NCI-H1417 treated with DMSO at 0.1 percent for 48 hours (cell line): ENCODE measurements at places on chromosomes 5 and 9.

DNA sequence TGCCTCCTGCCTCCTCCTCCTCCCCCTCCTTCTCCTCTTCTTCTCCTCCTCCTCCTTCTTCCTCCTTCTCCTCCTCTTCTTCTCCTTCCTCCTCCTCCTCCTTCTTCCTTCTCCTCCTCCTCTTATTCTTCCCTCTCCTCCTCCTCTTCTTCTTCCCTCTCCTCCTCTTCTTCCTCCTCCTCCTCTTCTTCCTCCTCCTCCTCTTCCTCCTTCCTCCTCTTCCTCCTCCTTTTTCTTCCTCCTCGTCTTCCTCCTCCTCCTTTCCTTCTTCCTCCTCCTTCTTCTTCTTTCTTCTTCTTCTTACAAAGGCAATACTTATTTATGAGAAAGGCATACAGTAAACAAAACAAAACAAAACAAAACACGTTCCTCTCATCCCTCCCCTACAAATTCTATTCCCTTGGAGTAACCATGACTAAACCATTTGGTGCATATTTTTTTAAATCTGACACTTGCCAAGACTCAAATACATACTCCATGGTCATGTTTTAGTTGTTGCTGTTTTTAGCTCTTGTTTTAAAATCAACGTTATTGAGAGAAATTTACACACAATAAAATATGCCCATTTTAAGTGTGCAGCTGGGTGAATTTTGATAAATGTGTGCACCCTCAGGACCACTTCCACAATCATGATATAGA is 135.6 kb downstream of the FOXD1 start:
- DNase-seq = no peak

- DNase-seq = no peak
Observed at GRCh38 chr9:35398651-35399335, 91.1 kb upstream of the RUSC2 start.

DNA sequence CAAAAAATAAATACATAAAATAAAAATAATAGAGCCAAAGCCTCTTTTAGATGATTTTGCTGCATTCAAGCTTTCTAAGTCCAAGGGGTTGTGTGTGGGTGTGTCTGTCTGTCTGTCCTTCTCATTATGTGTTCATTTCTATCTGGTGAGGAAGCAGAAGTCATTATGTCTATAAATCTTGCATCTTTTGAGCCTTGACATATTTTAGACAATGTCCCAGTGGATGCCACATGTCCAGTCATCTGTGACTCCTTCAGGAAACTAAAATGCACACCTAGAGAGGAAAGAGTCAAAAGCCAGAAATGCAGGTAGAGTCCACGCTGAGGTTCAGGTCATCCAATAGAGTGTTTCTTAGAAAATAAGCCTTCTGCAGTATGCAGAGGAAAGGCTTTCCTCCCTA is 80.9 kb downstream of the GALNT10 start:
- DNase-seq = no peak

DNA sequence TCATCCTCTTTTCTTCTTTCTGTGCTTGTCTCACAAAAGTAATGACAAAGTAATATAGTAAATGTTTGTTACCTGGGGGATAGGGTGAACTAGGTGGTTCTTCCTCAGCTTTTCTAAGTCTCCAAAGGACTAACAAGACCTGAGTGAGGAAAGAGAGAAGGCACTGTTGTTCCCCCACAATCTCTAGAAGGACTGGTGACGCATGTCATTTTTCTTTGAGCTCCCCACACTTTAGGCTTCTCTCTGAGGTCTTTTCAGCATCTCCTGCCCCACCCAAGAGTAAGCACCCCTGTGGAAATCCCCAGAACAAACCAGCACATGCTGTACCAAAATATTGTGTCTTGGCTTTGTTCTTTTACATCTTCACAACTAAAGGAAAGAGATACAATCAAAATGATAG is 2.4 kb upstream of the IL7R start:
- no peak for DNase-seq

GRCh38 chr5:146042628-146043279 is 62.6 kb downstream of the PLAC8L1 start:
- no peak for DNase-seq

GRCh38 chr5:167995844-167996425 is 295.5 kb upstream of the WWC1 start:
- no peak for DNase-seq
